Sciatic nerve (tissue), 2 donors: ENCODE measurements at places on chromosomes 1 and 21.
A peak's percentile ranks its signal among the peaks of the same experiment; 100 is the strongest.

DNA sequence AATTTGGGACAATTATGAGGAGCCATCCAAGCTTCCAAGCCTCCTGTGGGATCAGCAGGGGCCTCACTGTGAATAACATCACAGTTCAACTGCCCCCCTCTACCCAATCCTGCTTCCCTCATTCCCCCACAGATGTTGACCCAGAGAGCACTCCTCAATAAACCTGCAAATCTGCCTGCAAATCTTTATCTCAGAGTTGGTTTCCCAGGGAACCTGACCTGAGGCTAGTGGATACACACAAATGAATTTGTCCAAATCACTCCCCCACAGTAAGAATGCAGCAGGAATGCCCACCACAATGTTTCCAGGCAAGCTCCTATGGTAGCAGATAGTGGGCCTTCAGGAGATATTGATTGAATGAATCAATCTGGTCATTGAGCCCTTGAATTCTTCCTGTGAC, 56.4 kb upstream of the HIVEP3 start:
- no peak for DNase-seq

- peak; percentile 36 for DNase-seq
Observed at GRCh38 chr1:47693115-47693514, 255.3 kb downstream of the FOXD2 start.

GRCh38 chr1:203765029-203765837, at the start of gene LAX1:
LAX1 (plus strand) TSS chr1:203765183; CDS start chr1:203765566, 383 bp downstream.
- no peak for DNase-seq

GRCh38 chr1:114482585-114482984, 28.4 kb downstream of the TRIM33 start:
- no peak for DNase-seq

- no peak for DNase-seq
Observed at GRCh38 chr21:45630876-45631275, 12.6 kb upstream of the PCBP3 start.

DNA sequence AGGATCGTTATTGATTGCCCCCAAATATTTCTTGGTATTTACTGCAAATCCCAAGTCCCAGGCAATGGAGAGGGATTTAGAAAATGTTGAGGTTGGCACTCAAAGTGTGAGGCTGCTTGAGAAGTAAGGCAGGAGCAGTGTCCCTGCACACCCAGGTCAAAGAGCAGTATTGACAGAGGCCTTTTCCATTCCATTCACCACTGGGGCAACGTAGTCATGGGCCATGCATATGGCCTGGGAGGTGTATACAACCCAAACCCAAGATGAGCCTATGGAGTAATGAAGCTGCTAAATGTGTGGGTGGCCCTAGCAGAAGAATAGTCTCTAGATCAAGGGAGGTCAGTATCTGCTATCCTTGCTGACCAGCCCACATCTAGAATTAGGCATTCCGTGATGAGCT, 245.6 kb downstream of the FOXD2 start:
- DNase-seq: no peak
